Liver (tissue), 10 donors: ENCODE measurements at places on chromosomes 3 and 15. TPM values are rescaled to one million over a fixed set of nuclear protein-coding genes. Genes with fewer than 3 reads are reported as not detected.

DNA sequence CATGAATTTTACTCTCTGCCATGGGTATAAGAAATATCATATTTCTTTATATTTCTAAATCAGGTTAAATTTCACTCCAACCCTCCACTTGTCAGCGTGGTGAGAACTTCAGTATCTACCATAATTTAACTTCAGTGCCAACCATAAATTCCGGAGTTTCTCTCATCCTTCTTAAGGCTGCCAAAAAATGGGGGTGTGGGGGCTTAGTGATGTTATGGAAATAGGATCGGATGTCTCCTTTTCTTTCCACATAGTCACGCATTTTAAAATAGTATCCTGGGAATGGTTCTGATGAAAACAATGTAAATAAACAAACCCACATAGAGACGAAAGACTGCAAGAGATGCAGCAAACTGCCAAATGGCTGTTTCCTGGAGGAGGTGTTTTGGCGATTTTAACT, 12.9 kb upstream of the FAM3D start:
- no peak for DNase-seq

- no peak for DNase-seq
Measured at GRCh38 chr3:36891701-36892160, 53.1 kb downstream of the TRANK1 start.

GRCh38 chr3:48617559-48617958, 4.0 kb downstream of the TMEM89 start:
- DNase-seq, result no peak

- DNase-seq, result no peak
Measured at GRCh38 chr3:191997579-191998268, 536.8 kb downstream of the PYDC2 start.

GRCh38 chr3:165444745-165445144, 248.6 kb upstream of the SLITRK3 start:
- DNase-seq, result no peak

GRCh38 chr15:47618241-47618640, 99.1 kb upstream of the SEMA6D start:
- no peak for DNase-seq

Gene EIF4G1
- 253 TPM for polyA plus RNA-seq

Gene CX3CR1
- 0.44 TPM for polyA plus RNA-seq
